Bone marrow (tissue), 2 donors: ENCODE measurements at places on chromosomes 7 and 10.

GRCh38 chr7:2567679-2568278 is 9.0 kb downstream of the IQCE start:
- DNase-seq: no peak

DNA sequence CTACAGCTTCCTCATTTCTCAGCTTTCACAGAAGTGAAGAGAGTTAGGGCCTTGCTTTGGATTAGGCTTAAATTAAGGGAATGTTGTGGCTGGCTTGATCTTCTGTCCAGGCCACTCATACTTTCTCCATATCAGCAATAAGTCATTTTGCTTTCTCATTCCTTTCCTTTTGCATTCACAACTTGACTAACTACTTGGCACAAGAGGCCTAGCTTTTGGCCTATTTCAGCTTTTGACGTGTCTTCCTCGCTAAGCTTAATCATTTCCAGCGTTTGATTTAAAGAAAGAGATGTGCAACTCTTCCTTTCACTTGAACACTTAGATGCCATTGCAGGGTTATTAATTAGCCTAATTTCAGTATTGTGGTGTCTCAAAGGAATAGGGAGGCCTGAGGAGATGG is 712.0 kb downstream of the INHBA start:
- DNase-seq: no peak

GRCh38 chr10:101708870-101709269 is 13.9 kb upstream of the FBXW4 start:
- no peak for DNase-seq

DNA sequence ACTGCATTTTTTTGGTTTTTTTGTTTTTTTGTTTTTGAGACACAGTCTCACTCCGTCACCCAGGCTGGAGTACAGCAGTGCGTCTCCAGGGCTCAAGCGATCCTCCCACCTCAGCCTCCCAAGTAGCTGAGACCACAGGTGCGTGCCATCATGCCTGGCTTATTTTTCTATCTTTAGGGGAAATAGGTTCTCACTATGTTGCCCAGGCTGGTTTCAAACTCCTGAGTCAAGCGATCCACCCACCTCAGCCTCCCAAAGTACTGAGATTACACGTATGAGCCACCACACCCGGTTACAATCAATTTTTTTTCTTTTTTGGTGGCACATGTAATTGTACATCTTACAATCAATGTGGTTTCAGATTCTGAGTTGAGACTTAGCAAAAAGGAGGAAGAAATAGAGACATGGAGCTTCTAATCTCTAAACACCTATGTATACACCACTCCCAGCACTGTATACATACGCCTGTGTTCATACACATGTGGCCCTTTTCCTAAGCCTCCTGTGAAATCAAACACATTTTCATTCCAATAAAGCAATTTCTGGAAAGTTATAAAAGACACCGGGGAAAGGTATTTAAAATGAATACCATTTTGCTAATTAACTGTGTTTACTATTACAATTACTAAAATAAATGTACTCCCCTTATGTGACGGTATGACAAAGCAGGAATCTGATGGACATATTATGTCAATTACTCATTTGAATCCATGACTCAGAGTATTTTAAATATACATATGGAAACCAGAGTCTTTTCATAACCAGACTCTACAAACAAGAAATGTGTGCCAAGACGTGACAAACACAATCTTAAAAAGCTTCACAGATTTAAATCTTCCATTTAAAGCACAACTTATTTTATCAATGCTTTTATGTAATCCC is 40.9 kb downstream of the SMURF1 start:
- no peak for DNase-seq

DNA sequence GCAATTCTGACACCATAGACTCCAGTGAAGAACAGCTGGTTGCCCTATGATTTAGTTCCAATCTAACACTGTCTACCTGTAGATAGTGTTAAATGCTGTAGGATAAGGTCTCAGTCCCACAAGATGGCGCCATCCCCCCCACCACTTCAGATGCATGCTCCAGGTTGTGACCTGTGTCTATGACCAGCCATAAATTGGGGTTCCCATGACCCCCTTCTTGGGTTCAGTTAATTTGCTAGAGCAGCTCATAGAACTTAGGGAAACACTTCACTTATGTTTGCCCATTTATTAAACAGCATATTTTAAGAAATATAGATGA is 13.1 kb downstream of the CCSER2 start:
- DNase-seq: no peak

DNA sequence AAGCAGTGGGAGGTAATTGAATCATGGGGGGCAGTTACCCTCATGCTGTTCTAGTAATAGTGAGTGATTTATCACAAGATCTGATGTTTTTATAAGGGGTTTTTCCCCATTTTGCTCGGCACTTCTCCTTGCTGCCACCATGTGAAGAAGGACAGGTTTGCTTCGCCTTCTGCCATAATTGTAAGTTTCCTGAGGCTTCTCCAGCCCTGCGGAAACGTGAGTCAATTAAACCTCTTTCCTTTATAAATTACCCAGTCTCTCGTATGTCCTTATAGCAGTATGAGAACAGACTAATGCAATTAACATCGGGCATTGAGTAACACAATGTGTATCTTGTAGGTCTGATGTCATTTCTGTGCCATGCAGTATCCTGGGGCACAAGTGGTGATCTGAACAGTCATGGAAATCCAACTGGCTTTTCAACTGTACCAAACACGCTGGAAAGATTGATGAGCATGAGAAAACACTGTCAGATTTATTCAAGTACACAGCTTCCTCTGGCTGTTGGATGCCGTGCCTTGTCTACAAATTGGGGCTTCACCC is 208.6 kb upstream of the KIAA1217 start:
- DNase-seq: no peak

GRCh38 chr10:49382226-49382625 is 13.7 kb downstream of the DRGX start:
- no peak for DNase-seq

- DNase-seq: no peak
These were observed 34.1 kb upstream of the RAB11FIP2 start for GRCh38 chr10:118080817-118081216.

GRCh38 chr10:929960-930624 is 1.4 kb downstream of the LARP4B start:
- peak; percentile 51 for DNase-seq

- no peak for DNase-seq
These were observed 212.7 kb upstream of the ZNF804B start for GRCh38 chr7:88546808-88547207.

- DNase-seq: no peak
These were observed 245.0 kb upstream of the SORCS1 start for GRCh38 chr10:107409522-107409921.

- no peak for DNase-seq
These were observed 48.5 kb upstream of the AQP1 start for GRCh38 chr7:30862995-30863705.

DNA sequence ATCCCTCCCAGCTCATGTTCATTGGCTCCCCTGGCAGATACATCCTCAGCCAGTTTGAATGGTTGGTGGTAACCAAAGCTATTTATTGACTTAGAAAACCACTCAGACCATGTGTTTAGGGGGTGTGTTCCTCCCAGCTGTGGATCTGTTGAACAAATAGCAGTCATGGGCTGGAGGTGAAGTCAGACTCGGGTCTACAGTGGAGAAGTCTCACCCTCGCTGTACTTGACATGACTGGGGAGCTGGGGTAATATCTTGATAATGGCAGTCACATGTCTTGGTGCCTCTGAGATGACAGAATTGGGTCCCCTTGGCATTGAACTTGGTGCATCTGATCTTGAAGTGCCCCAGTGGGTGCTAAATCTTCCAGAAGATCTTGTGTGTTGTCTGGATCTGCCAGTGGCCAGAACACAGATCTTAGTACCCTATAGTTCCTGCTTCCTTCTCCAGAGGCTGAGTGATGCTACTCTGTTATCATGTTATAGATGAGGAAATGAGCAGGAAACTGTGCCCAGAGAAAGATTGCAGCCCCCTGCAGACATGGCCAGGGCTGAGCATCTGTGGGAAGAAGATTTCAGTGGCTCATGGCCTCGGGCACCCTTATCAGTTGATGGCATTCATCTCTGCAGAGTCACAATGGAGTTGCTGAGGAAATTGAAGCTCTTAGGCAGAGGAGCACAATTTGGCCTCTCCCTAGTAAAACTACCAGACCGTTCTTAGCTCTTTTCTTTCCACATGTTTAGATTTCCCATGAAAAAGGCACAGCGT is 50.4 kb downstream of the ADRA2A start:
- DNase-seq: no peak

GRCh38 chr7:20514364-20514763 is 101.1 kb upstream of the ABCB5 start:
- DNase-seq: peak; percentile 66

- no peak for DNase-seq
These were observed 315.7 kb downstream of the NRG3 start for GRCh38 chr10:82190432-82191260.

GRCh38 chr7:20438248-20438647 is 107.5 kb downstream of the ITGB8 start:
- no peak for DNase-seq

GRCh38 chr7:31695859-31696614 is 9.0 kb downstream of the PPP1R17 start:
- DNase-seq: no peak

GRCh38 chr10:91043173-91043910 is 122.5 kb upstream of the ANKRD1 start:
- no peak for DNase-seq

DNA sequence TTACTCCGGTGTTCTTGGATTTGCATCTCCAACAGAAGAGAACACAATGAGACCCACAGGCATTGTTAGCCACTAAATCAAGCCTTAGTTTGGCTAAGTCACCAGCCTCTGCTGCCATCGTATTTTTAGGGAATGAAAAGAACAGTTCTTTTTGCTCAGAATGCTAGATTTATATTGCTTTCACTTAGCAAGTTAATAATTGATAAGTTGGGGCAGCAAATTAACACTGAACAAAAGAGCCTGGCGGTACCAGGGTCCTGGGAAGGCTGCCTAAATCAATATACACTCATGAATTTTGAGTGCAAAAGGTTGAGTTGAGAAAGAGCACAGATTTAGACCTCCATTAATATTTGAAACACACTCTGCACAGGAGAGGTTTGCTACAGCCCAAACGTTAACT is 767.7 kb downstream of the TYW1 start:
- no peak for DNase-seq

- DNase-seq: no peak
These were observed 7.5 kb downstream of the COMTD1 start for GRCh38 chr10:75228278-75228677.

- no peak for DNase-seq
These were observed 249.5 kb downstream of the LRRTM3 start for GRCh38 chr10:67175354-67175753.
